Colonic mucosa (tissue), 4 donors: ENCODE measurements at places on chromosomes 1 and 21. TPM values are rescaled to one million over a fixed set of nuclear protein-coding genes. Genes with fewer than 3 reads are reported as not detected.
A peak's percentile ranks its signal among the peaks of the same experiment; 100 is the strongest.

GRCh38 chr1:228794173-228794572 lies 58.9 kb downstream of the RHOU start:
- no peak overlapping the region for H3K27ac ChIP-seq
- no peak for DNase-seq
- no peaks in the 10 kb centered on the region for H3K36me3 ChIP-seq
- H3K4me1 ChIP-seq = no peaks in the 10 kb centered on the region

- H3K27ac ChIP-seq = no peak overlapping the region
- H3K4me3 ChIP-seq = no peak overlapping the region
- H3K4me1 ChIP-seq = no peaks in the 10 kb centered on the region
- no peak for DNase-seq
- H3K36me3 ChIP-seq = no peaks in the 10 kb centered on the region
- H3K27me3 ChIP-seq = no peaks in the 10 kb centered on the region
These were observed 99.6 kb downstream of the ODF2L start for GRCh38 chr1:86296305-86297205.

DNA sequence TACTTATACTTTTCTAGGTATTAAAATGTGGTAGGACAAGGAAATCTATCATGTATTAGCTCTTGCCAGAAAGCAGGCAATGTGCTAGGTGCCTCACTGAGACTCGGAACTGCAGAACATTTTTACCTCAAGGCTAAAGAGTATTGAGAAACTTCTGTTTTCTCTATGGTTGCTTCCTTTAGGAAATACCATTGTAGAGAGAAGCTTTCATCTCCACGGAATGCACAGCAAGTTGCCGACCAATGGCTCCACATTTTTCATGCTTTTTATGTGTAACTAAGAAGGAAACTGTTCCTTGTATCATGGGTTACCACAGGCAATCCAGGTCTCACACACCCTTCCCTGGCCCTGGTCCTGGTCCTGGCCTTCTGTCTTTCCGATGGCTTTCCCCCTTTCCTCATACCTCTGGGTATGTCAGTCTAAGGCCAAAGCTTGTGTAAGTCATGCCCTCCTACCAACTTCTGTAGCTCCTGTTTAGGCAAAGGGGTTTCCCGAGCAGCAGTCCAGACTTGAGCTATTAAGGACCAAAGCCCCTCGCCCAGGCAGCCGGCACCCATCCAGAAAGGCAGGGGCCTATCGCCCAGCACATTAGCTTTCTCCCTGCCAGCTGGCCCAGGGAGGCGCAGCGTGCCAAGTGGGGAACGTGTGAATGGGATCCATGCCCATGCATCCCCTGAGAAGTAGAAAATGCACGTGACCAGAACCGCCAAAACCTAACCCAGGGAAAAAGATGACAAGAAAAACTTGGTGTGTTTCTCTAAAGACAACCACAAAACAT lies 225.0 kb downstream of the PBX1 start:
- no peak overlapping the region for H3K4me3 ChIP-seq
- peaks cover 5% of the 10 kb centered on the region for H3K4me1 ChIP-seq
- H3K27me3 ChIP-seq = no peaks in the 10 kb centered on the region
- DNase-seq = no peak
- H3K27ac ChIP-seq = no peak overlapping the region

DNA sequence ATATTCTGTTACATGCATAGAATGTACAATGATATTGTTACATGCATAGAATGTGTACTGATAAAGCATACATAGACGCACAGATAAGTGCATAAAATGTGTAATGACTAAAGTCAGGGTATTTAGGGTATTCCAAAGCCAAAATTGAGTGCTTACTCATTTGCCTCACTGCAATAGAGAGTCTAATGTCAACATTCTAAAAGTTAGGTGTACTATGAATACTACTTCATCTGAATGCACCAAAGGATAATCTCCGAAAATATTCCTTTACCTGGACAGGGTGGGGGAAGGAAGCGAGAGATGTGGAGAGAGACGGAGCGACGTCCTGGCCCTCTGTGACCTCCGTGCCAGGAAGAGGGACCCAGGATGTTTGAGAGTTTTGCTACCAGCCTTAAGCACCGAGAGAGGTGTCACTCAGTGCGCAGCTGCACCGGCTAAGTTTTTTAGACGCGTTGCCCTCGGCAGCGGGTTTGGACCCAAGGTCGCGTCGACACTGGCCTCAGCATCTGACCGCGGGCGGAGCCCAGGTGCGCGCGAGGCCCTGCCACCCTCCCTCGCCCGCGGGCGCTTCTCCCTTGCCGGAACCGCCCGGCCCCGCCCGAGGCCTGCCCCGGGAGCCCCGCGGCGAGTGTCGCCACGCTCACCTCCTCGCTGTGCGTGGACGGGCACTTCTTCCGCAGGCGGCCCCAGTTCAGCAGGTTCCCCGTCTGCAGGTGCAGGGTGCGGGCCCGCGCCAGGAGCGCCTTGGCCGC lies 660 bp downstream of the GCLM start:
- no peaks in the 10 kb centered on the region for H3K27me3 ChIP-seq
- H3K36me3 ChIP-seq = no peaks in the 10 kb centered on the region
- H3K4me3 ChIP-seq = peak overlapping the region; percentile 79

DNA sequence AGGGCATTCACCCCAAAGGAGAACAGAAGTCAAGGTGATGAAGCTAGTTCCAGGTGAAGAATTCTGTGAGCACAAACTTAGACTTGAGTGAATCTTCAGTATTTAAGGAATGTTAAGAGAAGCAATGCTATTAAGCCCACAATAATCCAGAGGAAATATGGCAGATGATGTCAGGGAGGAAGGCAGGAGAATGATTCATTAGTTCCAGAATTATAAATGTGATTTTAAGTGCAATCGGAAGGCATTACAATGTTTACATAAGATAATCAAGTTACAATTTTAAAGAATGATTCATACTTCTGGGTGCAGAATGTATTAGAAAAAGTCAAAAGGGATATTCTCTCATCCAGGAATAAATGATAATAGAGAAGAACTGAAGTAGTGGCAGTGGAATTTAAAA lies 545.2 kb upstream of the BRINP3 start:
- H3K27ac ChIP-seq = no peak overlapping the region
- H3K4me1 ChIP-seq = no peaks in the 10 kb centered on the region
- H3K4me3 ChIP-seq = no peak overlapping the region
- no peak for DNase-seq
- no peaks in the 10 kb centered on the region for H3K27me3 ChIP-seq

GRCh38 chr1:92509619-92510018 lies 22.9 kb upstream of the GFI1 start:
- H3K27ac ChIP-seq = no peak overlapping the region
- H3K4me1 ChIP-seq = no peaks in the 10 kb centered on the region
- no peak for DNase-seq

DNA sequence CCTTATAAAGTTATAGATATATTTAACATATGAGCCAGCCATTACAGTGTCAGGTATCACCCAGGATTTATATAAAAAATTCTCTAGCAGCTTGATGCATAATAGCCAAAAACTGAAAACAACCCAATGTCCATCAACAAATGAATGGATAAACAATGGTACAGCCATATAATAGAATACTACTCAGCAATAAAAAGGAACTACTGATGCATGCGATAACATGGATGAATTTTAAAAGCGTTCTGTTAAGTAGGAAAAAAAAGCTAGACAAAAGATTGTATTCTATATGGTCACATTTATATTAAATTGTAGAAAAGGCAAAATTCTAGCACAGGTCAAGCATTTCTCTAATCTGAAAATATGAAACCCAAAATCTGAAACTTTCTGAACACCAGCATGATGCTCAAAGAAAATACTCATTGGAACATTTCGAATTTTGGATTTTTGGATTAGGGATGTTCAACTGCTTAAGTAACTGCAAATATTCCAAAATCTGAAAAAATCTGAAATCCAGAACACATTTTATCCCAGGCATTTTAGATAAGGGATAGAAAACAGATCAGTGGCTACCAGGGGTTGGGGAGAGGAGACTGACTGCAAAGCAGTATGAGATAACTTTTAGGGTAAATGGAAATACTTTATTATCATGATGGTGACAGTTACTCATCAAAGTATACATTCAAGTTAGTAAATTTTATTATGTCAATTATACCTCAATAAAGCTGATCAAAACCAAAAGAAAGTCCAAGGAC lies 22.0 kb downstream of the SLC16A1 start:
- no peaks in the 10 kb centered on the region for H3K4me1 ChIP-seq
- no peak overlapping the region for H3K27ac ChIP-seq
- H3K36me3 ChIP-seq = no peaks in the 10 kb centered on the region
- H3K27me3 ChIP-seq = no peaks in the 10 kb centered on the region
- no peak for DNase-seq

The INAVA gene
- total RNA-seq = 127 TPM

The ZNHIT6 gene
- total RNA-seq = 10.0 TPM

The PIGR gene
- 12,164 TPM for total RNA-seq

The GNG4 gene
- 10.0 TPM for total RNA-seq
